Mesothelial cell of epicardium (in vitro differentiated cells): ENCODE measurements at places on chromosomes 5 and 9.

- DNase-seq, result no peak
Observed at GRCh38 chr5:4017076-4017803, 421.6 kb downstream of the IRX1 start.

DNA sequence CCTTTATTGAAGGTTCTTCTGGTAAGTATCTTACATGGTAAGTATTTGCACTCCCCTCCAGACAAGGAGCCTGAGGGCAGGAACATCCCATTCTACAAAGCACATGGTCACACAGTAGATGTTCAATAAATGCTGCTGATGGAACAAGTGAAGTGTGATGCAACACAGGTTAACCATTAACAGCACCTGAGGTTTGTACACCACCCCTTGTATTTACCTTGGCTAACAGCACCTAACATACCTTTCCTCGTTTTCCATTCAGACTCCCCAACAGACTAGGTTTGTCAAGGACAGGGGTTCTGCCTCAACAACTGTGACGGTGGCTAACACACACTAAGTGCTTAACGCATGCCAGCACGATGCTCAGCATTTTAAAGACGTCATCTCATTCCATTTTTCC is 213.6 kb downstream of the MAPKAP1 start:
- DNase-seq, result no peak

DNA sequence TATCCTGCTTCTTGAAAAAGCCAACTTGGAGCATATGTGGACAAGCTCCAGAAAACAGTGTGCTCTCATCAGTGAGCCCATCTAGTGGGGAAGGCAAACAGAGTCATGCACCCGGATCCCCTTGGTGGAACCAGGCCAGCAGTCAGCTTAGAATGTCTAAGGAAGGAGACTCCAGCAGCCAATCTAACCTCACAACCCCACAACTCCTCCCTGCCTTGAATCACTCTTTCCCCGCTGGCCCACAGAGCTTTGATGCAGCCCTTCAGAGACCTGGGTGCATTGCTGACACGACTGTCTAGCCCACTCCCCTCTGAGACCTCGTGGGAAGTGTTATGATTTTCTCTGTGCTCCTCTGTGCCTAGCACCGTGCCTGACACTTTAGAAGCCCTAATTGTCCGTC is 623.7 kb downstream of the BNC2 start:
- no peak for DNase-seq

DNA sequence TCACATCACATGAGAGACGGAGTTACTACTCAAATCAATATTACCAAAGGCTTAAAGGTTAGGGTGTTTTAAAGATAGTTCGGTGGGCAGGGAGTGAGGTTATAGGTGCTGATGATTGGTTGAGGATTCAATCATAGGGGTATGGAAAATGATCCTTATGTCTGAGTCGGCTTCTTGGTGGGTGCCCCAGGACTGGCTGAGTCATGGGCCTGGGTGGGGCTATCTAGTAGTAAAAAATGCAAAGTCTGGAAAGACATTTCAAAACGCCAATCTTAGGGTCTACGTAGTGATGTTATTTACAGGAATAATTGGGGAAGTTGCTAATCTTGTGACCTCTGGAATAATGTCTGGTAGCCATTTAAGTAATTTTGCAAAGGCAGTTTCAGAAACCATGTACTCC is 15.2 kb upstream of the SPIN1 start:
- no peak for DNase-seq

DNA sequence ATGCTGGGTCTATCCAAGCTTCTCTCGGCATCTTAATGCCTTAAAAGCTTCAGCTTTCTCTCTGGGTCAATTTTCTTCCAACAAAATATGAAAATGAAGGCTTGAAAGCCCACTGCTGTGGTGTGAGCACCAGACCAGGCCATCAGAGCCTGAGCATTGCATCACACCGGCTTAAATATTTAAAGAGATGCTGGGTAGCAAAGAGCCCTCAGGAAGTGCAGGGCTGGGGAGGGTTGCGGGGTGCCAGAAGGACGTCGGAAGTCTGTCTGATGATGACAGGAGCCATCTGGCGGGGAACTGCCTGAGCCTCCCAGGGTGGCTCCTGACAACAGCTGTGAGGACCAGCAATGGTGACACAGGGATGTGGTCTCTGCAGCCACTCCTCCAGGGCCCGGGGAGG is 185.5 kb downstream of the OLFM1 start:
- no peak for DNase-seq

GRCh38 chr9:132059361-132059760 is 20.3 kb downstream of the MED27 start:
- DNase-seq, result no peak

- no peak for DNase-seq
Observed at GRCh38 chr9:16453390-16453789, 417.1 kb downstream of the BNC2 start.

GRCh38 chr5:155948576-155948975 is 378.4 kb upstream of the SGCD start:
- no peak for DNase-seq

GRCh38 chr5:170293273-170293672 is 4.3 kb downstream of the LCP2 start:
- DNase-seq, result no peak

DNA sequence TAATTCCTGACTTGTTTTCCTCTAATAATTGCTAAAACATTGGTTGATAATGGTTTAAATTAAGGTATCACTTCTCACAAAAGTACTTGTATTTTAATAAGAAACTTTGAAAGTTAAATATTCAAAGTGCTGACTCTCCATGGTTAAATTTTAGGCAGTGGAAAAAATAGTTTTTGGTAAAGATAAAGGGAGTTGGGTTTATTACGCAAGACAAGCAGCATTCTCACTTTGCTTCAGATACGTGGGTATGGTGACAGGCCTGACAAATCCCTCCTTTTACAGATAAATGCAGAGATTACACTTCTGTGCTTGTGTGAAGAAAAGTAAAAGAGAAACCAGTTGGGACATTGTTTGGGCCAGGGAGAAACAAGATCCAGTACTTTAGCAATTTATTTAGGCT is 14.5 kb upstream of the FAM170A start:
- DNase-seq, result no peak

DNA sequence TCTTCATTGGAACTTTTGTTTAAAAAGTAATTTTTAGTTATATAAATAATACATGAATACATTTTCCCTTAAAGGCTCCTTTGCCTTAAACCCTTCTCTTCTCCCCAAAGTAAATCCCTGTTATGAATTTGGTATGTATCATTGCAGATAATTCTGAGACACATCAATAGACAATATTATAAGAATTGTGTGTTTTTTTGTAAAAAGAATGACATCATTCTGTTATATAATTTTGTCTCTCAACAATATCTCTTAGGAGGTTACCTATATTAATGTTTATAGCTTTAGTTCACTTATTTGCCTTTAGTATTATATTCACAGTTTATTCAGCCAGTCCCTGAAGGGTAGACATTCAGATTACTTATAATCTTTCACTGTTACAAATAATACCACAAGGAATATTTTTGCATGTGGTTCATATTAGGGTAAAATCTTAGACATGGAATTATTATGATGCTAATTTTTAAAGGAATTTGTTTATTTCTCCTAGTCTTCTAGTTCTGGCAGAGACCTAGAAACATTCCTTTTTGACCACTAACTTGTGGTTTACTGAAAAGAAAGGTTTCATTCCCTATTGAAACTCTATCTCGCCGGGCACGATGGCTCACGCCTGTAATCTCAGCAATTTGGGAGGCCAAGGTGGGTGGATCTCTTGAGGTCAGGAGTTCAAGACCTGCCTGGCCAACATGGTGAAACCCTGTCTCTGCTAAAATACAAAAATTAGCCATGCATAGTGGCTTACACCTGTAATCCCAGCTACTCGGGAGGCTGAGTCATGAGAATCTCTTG is 105.6 kb downstream of the KCTD16 start:
- no peak for DNase-seq

- DNase-seq, result no peak
Observed at GRCh38 chr9:129414993-129415941, 205.6 kb downstream of the C9orf50 start.

GRCh38 chr9:7216004-7216841 is 458.4 kb downstream of the KDM4C start:
- DNase-seq, result no peak

- DNase-seq, result no peak
Observed at GRCh38 chr5:42806701-42807262, 4.9 kb downstream of the SELENOP start.

GRCh38 chr5:169732841-169733240 is 95.8 kb downstream of the DOCK2 start:
- no peak for DNase-seq

- DNase-seq, result no peak
Observed at GRCh38 chr9:131815970-131816873, 76.3 kb upstream of the RAPGEF1 start.

DNA sequence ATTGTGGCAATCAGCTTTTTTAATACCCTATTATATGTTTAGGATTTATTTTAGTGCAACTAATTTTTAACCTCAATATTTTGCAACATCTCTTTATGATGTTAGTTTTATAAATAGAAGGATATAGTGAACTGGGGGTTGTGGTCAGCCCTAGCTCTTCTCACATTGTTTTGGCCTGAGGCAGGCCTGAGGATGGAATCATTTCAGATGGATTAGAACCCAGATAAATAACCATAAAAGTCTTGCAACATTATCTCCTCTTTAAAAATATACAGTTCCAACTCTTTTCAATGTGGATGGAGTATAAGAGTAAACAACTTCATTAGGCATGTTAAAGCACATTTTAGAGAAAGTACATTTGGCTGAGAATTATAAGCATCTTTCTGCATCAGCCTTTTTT is 522.7 kb downstream of the NR2F1-AS1 start:
- DNase-seq, result no peak

GRCh38 chr5:121979691-121980090 is 17.9 kb downstream of the SRFBP1 start:
- DNase-seq, result no peak

GRCh38 chr5:55416306-55416705 is 108.5 kb downstream of the MTREX start:
- no peak for DNase-seq

GRCh38 chr5:68962757-68963484 is 130.9 kb upstream of the SLC30A5 start:
- DNase-seq, result peak; percentile 25

GRCh38 chr5:137580030-137580429 is 80.9 kb upstream of the SPOCK1 start:
- no peak for DNase-seq

GRCh38 chr5:14579731-14580397 is 1.7 kb upstream of the OTULINL start:
- DNase-seq, result no peak

DNA sequence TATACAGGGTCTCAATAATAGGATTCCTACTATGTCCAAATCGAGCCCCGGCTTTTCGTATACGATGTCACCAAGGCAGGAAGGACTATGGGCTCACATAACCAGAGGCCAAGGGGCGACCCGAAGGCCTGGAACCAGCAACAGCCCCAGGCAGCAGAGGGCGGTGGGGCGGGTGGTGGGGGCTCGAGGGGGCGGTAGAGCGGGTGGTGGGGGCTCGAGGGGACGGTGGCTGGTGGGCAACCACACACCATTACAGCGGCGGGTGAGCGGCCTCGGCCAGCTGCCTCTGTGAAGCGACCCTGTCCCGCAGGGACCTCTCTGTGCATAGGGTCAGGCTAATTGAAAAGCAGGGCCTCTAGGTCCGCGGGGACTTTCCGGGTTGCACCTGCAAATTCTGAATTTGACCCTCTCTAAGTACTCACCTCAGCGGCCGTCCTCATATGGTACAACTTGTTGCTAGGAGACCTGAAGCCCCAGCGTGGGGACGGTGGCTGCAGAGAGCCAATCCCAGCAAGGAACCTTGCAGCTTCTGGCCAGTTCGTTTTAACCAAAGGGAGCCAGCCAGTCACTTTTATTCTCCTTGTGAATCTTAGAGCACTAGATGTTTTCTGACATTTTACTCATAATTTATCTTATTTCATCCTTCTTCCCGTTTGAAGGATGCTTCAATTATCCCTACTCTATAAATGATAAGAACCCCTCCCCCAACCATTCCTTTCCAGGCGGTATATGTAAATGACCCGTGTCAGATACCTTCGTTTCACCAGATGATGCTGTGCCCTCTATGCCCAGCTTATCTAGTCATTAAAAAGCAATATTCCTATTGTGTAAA is at the start of gene NME5:
Gene NME5, minus strand, starts transcription at position 480 of the 832 bp plus-strand sequence. CDS start 648 bp downstream, outside the sequence.
- peak; percentile 38 for DNase-seq

DNA sequence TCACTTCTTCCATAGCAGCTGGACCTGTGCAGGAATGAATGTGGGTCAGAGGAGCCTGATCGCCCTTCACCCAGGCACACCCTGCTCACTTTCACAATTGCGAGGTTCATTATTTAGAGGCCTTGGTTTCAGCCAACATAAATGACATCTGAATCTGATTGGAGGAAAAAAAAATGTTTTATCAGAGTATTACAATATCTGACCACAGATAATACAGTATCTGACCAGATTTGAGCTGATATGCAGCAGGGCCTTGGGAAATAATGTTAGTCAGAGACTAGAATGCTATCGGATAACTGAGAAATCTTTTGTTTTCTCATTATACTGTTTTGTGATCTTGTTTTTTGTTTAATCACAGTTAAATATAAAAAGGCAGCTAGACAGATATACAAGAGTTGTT is 7.7 kb downstream of the ICE1 start:
- no peak for DNase-seq

- DNase-seq, result no peak
Observed at GRCh38 chr9:109735801-109736200, 44.2 kb upstream of the PALM2AKAP2 start.

- DNase-seq, result no peak
Observed at GRCh38 chr9:121557581-121558447, 58.2 kb upstream of the GGTA1 start.

DNA sequence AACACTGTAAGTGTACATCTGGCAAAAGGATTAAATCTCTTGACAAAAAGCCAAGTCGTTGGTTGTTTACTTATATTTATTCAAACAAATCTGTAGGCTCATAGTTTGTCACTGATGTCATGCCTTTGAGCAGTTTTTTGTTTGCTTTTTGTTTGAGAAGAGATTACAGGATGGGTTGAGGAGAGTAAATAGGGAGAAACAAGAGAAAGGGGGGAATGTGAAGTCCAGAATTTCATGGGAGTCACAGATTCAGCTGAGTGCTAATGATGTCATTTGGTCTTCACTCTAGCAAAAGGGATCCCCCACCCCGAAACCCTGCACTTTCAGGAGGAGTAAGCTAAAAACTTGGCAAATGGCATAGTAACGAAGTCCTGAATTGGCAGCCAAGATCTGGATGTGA is 337.4 kb downstream of the GLIS3 start:
- no peak for DNase-seq

DNA sequence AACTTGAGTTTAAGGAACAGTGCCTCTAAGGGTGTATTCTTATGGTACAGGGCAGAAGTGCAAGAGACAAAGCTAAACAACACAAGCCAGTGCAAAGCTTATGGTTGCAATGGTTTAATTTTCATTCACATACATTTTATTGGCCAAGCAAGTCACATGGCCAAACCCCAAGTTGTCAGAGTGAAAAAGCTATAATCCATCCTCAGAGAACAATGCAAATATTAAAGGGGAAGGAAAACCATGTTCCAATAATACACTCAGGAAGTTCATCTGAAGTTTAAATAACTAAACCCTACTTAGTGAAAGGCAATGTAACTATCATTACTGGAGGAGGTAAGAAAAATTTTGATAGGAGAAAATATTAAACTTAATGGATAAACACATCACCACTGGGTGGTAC is 26.6 kb upstream of the TLR4 start:
- DNase-seq, result no peak

- no peak for DNase-seq
Observed at GRCh38 chr5:8493176-8493575, 624.2 kb downstream of the MTRR start.
